Renal cortical epithelial cell (primary cell): ENCODE measurements at places on chromosomes 16 and 17.

GRCh38 chr17:28527181-28527681 is 21.1 kb downstream of the FOXN1 start:
- no peak for DNase-seq

DNA sequence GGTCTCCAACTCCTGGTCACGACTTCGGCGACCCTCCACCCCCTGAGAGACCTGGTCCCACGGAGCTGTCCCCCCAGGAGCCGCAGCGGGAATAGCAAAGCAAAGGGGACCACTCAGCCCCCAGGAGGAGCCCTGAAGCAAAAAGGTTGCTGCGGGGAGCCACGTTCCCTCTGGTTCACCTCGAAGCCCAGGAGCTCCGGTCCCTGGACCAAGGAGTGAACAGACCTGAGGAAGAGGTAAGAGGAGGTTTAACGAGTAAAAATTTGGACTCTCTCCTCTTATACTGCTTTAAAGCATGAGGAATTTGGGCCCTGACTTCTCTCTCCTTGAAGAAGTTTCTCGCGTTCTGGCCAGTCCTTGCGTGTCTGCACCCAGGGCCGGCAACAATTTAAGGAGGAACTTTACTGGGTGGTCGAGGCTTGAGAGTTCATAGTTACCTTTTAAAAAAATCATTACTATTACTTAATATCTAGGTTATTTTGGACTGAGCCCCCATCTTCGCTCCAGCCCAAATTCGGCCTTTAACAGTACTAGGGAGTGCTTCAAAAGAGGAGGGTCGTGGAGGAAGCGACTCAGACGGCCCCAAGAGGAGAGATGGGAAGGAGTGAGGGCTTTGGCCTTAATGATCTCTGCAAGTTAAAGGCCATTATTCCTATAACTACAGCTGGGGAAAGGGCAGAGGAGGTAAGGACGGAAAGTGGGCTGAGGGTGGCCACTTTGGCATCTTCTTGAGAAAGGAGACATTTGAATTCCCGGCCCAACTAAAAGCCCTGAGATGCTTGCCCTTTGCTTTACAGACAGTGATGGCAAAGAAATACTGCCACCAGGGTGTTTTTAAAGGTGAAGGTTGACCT is 16.9 kb upstream of the HOXB9 start:
- DNase-seq = no peak

DNA sequence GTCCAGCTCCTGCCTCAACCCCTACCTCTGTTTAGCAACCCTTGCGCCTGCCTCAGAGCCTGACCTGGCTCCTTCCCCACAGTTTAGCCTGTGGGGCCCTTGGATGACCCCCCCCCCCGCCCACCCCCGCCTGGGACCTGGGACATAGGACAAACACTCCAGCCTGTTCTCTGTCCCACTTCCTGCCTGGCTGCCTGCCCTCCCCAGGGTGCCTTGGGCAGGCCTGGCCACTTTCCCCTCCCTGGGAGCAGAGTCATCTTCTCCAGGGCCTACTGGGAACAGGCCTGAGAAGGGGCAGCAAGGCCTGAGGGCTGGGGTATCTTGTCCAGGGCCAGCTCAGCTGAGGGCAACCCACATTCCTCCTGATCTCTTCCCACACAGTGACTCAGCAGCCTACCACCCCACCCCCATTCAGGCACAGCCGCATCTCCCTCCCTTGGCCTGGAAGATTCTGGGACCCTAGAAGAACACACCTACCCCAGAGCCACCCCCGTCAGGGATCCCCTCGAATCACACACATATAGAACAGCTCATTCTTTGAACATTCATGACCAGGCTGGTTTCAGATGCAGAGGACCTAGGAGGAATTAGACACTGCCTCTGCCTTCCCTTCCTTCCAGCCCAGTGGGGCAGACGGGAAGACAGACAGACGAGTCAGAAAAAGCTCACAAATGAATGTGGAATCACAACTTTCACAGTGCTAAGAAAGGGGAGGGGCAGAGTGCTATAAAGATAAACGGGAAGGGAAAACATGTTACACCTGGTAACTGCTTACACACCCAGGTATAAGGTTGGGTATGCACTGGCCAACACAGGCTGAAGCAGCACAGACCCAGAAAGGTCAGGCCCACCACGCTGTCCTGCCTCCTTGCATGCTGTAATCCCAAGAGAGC is 6.0 kb downstream of the FHOD1 start:
- DNase-seq = peak; percentile 85

GRCh38 chr16:20385844-20386832 is 18.4 kb downstream of the PDILT start:
- no peak for DNase-seq

- peak; percentile 25 for DNase-seq
Observed at GRCh38 chr16:83785455-83785854, 22.3 kb upstream of the HSBP1 start.

DNA sequence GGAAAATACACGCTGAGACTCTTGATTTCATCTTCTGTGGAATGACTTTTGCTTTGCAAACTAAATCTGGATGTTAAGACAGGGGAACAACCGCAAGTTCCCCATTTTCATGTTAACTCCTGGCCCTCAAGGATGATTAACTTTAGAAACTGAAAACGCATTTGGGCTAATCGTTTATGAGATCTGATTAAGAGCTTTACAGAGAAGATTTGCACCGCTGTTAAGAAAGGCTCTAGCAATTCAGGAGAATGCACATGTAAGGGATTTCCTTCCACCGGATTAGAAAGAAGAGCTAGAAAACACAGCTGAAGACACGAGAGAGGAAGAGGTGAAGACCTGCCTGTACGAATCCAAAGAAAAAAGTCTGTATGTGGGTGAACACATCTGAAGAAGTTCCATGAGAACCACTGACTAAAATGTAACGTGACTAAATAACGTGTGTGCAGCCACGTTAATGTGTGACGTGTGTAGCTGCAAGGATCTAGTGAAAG is 106.4 kb downstream of the YPEL2 start:
- DNase-seq = no peak

DNA sequence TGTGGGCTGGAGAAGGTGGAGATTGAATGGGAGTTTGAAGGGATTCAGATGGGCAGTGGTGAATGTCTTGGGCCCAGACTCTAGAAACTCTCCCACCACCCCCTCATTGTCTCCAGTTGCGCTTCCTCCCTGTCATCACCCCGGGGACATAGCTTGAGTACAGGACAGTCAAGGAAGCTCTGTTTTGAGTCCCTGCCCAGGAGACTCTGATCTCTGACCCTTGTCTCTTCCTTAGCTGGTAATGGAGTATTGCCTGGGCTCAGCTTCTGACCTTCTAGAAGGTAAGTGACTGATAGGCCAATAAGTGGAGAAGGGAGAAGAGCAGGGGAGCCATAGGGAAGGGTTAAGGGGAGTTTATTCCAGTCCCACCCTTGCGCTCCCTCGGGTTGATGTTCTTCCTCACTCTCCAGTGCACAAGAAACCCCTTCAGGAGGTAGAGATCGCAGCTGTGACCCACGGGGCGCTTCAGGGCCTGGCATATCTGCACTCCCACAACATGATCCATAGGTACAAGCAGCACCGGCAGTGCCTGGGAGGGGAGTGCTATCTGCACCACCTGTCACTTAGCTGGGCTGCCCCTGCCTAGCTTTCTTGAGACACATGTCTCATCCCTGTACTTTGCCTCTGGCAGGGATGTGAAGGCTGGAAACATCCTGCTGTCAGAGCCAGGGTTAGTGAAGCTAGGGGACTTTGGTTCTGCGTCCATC is 5.0 kb downstream of the TAOK2 start:
- DNase-seq = no peak

- DNase-seq = peak; percentile 11
Observed at GRCh38 chr17:6862825-6863224, 31.3 kb upstream of the TEKT1 start.

- no peak for DNase-seq
Observed at GRCh38 chr17:5672141-5672540, 87.8 kb upstream of the NLRP1 start.

DNA sequence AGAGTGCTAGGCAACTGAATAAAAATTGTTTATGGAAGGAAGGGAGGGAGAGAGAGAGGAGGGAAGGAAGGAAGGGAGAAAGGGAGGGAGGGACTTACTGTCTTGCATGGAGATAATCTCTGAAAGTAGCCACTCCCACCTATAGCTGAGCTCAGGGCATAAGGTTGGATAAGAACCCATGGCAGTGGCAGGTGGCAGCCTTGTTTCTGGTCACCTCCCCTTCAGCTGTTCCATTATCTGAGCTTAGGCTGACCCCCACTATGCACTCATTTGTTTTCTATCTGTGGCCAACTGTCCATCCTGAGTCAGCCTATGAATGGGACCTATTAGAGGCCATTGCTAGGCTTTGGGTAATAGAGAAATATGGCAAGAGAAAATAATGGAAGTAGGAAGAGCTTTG is 25.3 kb upstream of the MTMR4 start:
- DNase-seq = no peak

DNA sequence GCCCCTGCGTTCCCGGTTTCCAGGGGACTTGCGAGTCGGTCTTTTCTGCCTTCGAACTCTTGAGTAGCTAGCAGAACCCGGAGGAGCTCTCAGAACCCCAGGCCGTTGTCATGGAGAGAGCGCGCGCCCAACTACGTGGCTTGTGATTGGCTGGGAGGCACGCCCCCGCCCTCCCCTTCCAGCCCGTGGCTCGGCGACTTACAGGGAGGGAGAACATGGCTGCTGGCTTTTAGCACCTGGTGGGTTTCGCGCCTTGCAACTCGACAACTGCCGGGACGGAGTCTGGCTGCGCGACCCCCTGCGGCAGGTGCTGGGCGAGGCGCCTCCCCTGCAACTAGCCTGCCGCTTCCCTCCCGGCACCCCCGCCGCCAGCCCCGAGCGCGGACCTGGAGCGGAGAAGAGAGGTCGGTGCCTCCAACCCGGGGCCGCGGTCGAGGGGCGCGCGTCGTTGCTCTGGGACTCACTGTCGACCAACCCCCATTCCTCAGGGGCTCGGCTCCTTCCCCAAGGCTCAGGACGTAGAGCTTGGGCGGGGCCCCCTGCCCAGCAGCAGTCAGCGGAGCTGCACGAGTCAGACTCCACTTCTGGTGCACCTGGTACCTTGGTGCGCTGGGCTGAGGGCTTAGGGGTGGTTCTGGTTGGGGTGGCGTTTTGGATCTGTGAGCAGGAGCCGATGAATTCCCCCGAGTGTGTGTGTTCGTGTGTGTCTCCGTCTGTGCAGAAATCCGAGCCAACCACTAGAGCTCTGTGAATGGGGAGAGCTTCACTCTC is 9.0 kb upstream of the ZFP90 start:
- DNase-seq = peak; percentile 66

DNA sequence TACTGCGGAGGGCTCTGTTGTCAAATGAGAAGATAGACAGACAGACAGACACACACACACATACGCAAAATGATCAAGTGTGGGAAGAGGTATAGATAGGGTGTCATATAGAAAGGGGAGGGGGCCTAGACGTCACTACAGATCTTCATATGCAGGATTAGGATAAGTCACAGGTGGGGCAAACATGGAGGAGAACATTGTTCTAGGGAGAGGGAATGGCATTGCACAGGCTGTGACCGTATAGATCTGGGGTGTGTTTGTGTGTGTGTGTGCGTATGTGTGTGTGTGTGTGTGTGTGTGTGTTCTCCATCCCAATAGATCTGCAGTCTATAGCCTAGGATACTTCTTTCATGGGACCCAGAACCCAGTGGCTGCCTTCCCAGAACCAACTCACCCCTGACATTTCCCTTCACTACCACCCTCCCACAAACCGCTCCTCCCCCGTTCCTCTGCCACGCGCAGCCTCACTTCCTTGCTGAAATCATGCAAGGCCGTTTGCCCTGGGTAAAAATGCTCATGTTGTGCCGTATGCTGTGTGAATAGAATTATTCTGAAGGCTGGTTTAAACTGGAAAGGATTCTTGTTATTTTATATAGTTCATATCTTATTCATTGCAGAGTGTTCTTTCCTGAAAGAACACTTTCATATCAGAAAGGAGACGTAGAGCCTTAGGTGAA is 50.5 kb upstream of the CCL1 start:
- no peak for DNase-seq

GRCh38 chr17:39617446-39618245 is 9.1 kb upstream of the PPP1R1B start:
- DNase-seq = peak; percentile 40

- DNase-seq = no peak
Observed at GRCh38 chr16:64398793-64399192, 723.1 kb downstream of the CDH11 start.

- DNase-seq = no peak
Observed at GRCh38 chr17:70265471-70265870, 96.1 kb downstream of the KCNJ2 start.

DNA sequence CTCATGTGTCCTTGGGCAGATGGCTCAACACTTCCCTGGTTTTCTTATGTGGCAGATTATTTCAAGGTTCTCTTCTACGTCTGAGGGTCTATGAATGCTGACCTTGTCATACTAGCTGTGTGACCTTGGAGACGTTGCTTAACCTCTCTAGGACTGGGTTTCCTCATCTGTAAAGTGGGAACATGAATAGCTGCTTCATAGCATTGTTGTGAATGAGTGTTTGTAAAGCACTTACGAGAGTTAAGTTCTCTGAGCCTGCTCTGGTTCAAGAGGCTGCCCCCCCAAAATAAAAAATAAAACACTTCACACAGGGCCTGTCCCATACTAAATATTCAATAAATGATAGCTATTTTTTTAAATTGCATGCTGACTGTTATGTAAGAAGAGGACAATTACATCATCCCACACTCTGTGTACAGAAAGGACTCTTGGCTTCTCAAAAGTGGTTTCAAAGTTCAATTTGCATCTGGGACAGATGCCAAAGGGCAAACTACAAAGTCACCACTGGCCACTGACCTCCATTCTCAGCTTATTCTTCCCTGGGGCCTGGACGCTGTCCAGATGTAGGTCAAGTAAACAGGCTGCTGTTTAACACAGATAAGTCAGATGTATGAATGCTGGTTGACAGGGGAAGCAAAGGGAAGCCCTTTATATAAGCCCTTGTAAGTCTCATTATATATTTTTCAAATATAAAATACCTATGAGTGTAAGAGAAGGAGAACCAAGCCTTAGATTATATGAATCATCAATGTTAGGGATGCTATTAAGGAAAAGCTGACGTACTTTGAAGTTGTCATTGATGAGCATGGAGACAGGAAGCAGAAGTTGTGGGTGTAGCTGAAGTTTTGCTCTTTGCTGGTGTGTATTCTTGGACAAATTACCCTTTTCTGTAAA is 15.4 kb upstream of the NDEL1 start:
- peak; percentile 89 for DNase-seq

DNA sequence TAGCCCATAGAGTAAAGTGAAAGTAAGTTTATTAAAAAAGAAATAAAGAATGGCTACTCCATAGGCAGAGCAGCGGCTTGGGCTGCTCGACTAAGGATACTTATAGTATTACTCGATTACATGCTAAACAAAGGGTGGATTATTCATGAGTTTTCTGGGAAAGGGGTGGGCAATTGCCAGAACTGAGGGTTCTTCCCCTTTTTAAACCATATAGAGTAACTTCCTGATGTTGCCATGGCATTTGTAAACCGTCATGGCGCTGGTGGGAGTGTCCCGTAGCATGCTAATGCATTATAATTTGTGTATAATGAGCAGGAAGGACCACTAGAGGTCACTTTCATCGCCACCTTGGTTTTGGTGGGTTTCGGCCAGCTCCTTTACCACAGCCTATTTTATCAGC is 13.3 kb upstream of the GAS7 start:
- no peak for DNase-seq

GRCh38 chr16:88527186-88527936 is 42.8 kb upstream of the ZC3H18 start:
- peak; percentile 11 for DNase-seq
